ENCODE measurements at places on chromosomes 5 and 9.

GRCh38 chr5:178246624-178247279 lies 14.2 kb upstream of the PHYKPL start:
- no peak for DNase-seq

DNA sequence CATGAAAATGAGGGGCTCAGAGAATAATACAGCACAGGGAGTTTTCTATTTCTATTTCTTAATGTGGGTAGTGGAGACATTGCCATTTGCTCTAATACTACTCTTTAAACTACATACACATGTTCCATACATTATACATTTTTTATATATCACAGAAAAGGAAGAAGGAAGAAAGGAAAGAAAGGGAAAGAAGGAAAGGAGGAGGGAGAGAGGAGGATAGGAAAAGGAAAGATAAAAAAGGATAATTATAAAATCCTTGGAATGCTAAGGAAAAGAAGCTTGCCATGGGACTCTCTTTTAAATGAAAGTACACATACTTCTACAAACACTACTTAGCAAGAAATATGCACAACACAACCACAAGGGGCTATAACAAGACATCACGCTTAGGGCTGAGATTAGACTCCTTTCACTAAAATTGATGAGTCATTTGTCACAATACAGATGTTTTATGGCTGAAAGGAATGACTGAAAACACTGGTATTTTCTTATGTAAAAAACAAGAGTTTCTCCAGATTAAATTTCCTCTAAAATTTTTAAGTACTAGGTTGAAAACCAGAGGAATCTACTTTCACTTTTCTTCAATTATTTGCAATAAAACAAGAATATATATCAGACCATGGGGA lies 219.8 kb downstream of the ARL15 start:
- DNase-seq, result peak; percentile 47

GRCh38 chr5:150788977-150789376 lies 10.4 kb downstream of the SMIM3 start:
- no peak for DNase-seq

GRCh38 chr9:133740911-133741310 lies 2.8 kb upstream of the SARDH start:
- no peak for DNase-seq

- no peak for DNase-seq
Measured at GRCh38 chr5:122915717-122916461, 70.5 kb downstream of the SNX24 start.

- DNase-seq, result no peak
Measured at GRCh38 chr5:34450338-34450737, 205.8 kb upstream of the RAI14 start.

DNA sequence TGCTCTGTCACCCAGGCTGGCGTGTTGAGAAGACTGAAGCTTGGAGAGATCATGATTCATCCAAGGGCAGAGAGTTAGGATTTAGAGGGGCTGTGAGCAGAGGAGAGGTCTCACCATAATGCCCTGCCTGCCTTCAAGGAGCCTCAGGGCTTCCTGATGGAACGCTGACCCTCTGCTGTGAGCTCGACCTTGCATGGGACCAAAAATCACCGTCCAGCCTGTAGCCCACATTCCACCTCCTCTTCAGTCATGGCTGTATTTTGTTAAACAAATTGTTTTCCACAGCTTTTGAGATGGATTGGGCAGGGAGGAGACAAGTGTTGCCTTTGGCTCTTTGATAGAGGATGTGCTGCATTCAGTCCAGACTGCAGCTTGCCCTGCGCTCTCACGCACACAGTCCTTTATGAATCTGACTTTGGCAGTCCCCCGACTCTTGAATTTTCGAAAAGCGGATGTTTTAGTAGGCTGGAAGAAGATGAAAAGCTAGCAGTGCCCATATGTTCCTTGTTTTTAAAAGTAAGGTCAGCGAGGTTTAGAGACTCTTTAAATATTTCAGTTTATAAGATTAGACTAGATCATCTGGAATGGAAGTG lies 79.5 kb downstream of the MVB12B start:
- DNase-seq, result no peak

- no peak for DNase-seq
Measured at GRCh38 chr5:162091336-162091735, 23.8 kb downstream of the GABRG2 start.

DNA sequence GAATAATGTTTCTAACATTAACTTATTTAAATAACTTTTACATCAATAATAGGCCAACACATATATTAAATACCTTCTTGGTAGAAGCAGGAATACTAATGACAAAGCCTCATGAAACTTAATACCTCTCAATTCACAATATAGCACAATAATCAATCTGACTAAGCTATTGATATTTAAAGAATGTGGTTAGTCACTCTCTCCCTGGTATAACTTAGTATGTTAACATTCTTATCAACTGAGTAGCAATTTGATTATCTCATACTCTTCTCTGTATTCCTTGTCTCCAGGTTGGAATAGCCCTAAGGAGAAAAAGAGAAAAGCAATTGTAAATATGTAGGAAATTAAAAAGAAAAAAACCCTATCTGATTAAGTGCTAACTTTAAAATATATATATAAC lies 4.9 kb upstream of the PGGT1B start:
- peak; percentile 9 for DNase-seq

GRCh38 chr5:74130155-74130897 lies 504.3 kb downstream of the ARHGEF28 start:
- no peak for DNase-seq

DNA sequence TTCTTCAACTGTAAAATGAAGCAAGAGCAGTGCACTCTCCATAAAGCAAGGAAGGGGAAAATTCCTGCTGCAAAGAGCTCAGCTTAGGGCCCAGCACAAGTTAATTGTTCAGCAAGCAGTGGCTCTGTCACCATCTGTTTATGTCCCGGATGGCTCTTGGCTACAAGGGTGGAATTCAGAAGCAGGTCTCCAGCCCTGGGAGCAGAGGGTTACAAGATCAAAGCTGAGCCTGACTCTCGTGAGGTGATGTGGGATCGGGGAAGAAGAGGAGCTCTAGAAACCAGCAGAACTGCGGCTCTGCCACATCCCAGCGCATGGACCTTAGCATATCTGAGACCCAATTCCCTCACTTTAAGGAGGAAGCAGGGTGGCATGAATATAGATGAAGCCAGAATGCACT lies 25.2 kb upstream of the OLFM1 start:
- DNase-seq, result no peak

GRCh38 chr5:150503977-150504620 lies 3.8 kb upstream of the NDST1 start:
- DNase-seq, result no peak

Data from amniotic stem cell (primary cell).